WTC11 (cell line): ENCODE measurements at places on chromosomes 5 and 9. TPM values are rescaled to one million over a fixed set of nuclear protein-coding genes. Genes with fewer than 3 reads are reported as not detected.

CATSPER3 gene
- 0.34 to 0.44 TPM (median 0.37 TPM) in 3 replicates for total RNA-seq

PIP5K1B gene
- 5.2 to 6.0 TPM (median 5.7 TPM) in 3 replicates for total RNA-seq

DCAF10 gene
- total RNA-seq = 11.7 to 14.2 TPM (median 14.2 TPM) in 3 replicates

- H3K4me3 ChIP-seq = no peak overlapping the region
- H3K36me3 ChIP-seq = no peaks in the 10 kb centered on the region
- H3K27me3 ChIP-seq = peaks cover 2% of the 10 kb centered on the region; the same call in 1 of the 2 replicates
- DNase-seq = no peak
- H3K27ac ChIP-seq = no peak overlapping the region
These were observed 17.7 kb upstream of the CARTPT start for GRCh38 chr5:71701407-71701806.

- peaks cover 5% of the 10 kb centered on the region; the same call in 1 of the 2 replicates for H3K4me1 ChIP-seq
- no peak overlapping the region for H3K4me3 ChIP-seq
- no peak overlapping the region for H3K27ac ChIP-seq
These were observed 54.2 kb upstream of the SLC25A51 start for GRCh38 chr9:37958154-37958553.

CARTPT gene
- total RNA-seq = not detected in 3 replicates

- H3K27me3 ChIP-seq = no peaks in the 10 kb centered on the region
- no peak for DNase-seq
These were observed 116.2 kb downstream of the PRELID2 start for GRCh38 chr5:145718956-145719355.

DNA sequence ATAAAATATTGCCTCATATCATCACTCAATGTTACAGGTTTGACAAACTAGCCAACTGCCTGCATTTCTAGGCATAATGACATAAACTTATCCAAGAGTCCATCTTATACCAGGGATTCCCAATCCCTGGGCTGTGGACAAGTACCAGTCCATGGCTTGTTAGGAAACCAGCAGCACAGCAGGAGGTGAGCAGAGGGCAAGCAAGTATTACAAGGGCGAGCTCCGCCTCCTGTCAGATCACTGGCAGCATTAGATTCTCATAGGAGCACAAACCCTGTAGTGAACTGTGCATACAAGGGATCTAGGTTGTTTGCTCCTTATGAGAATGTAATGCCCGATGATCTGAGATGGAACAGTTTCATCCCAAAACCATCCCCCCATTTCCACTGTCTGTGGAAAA, 144.9 kb downstream of the PRKACG start:
- H3K27ac ChIP-seq = peak overlapping the region; percentile 91
- DNase-seq = peak; percentile 42
- H3K27me3 ChIP-seq = no peaks in the 10 kb centered on the region
- H3K4me3 ChIP-seq = no peak overlapping the region
- peaks cover 79% of the 10 kb centered on the region for H3K4me1 ChIP-seq

GRCh38 chr9:131385296-131385695, 8.6 kb upstream of the PRRC2B start:
- 0 out of 2 replicates have a peak overlapping the region, but pooled peaks have one; percentile 57 for H3K27ac ChIP-seq
- peaks cover 29% of the 10 kb centered on the region for H3K4me1 ChIP-seq
- 0 out of 2 replicates have a peak, but pooled peaks cover 2% of the 10 kb centered on the region for H3K36me3 ChIP-seq
- H3K27me3 ChIP-seq = no peaks in the 10 kb centered on the region; the same call in 1 of the 2 replicates
- no peak overlapping the region for H3K4me3 ChIP-seq
- DNase-seq = no peak

GOLGA2 gene
- total RNA-seq = 54.7 to 66.3 TPM (median 58.8 TPM) in 3 replicates

- no peaks in the 10 kb centered on the region for H3K27me3 ChIP-seq
- H3K4me3 ChIP-seq = no peak overlapping the region
- peaks cover 38% of the 10 kb centered on the region for H3K36me3 ChIP-seq
These were observed 20.2 kb downstream of the CENPH start for GRCh38 chr5:69209602-69210001.

TMEM252 gene
- not detected in 3 replicates for total RNA-seq

DNA sequence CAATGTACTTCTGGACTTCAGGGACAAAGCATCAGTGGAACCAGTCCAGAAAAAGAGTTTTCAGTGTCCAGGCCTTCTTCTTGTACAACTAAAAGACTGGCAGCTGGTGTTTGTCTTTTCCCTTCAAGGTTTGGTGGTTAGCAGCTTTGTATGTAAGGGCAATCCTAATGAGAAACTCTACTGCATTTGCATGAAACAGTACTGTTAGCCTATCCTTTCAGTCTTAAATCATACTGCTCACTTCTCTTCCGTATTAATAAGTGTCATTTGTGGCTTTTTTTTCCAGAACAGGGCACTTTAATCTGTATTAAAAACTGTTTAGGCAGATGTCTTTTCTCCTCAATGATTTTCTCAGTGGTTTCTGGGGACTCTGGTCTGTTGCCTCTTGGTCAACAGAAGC, 48.9 kb downstream of the FAM174A start:
- H3K27me3 ChIP-seq = no peaks in the 10 kb centered on the region; the same call in 1 of the 2 replicates
- H3K4me1 ChIP-seq = no peaks in the 10 kb centered on the region
- no peak overlapping the region for H3K4me3 ChIP-seq
- H3K27ac ChIP-seq = no peak overlapping the region
- H3K36me3 ChIP-seq = peaks cover 3% of the 10 kb centered on the region; the same call in 1 of the 2 replicates

DNA sequence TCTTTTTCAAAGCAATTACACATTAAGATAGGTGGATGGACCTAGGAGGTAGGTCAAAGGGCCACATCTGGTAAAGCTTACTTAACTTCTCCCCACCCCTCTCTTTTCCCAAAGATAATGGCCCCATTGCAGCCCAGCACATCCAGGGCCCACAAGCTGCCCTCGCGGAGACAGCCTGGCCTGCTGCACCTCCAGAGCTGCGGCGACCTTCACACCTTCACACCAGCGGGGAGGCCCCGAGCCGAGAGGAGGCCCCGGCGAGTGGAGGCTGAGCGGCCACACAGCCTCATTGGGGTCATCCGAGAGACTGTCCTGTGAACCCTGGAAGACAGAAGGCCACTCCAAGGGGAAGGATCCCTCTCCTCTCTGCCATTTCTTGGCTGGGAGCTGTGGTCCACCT, 66.5 kb downstream of the ENTREP1 start:
- no peak overlapping the region for H3K4me3 ChIP-seq
- peaks cover 46% of the 10 kb centered on the region for H3K36me3 ChIP-seq
- no peak overlapping the region for H3K27ac ChIP-seq
- DNase-seq = no peak

LEAP2 gene
- 1.9 to 2.4 TPM (median 2.0 TPM) in 3 replicates for total RNA-seq

DNA sequence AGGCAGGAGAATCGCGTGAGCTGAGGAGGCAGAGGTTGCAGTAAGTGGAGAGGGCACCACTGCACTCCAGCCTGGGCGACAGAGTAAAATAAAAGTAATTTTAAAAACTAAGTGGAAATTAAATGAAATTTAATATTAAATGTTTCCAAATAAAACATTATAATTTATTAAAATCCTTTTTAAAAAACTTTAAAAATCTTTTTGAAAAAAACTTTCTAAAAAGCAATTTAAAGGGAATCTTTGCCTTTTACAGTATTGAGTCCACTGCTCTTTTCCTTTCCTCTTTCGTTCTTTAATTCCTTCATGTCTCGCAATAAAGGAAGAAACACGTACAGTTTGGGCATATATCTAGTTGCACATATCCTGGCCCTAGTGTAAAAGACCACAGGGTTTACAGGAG, 77.8 kb upstream of the DMRT1 start:
- H3K4me1 ChIP-seq = peaks cover 22% of the 10 kb centered on the region
- peaks cover 6% of the 10 kb centered on the region for H3K27me3 ChIP-seq
- no peak for DNase-seq
- H3K36me3 ChIP-seq = peaks cover 5% of the 10 kb centered on the region
- H3K4me3 ChIP-seq = no peak overlapping the region

DNA sequence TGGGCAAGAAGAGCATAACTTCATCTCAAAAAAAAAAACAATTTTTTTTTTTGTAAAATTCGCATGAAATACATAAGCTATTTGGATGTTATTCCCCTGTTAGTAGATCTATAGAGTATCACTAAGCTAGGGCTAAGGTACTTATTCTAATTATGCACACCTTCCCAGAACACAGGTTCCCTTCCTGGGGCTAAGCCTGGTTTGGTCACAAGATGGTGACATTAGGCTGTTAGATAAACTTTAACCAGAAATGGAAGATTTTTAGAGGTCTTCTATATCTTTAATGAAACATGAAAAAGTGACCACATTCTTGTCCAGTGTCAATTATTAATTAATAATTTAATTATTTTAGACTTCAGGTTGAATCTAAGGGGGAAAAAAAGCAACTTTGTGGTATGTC, 433.5 kb downstream of the CDH18 start:
- no peak overlapping the region for H3K27ac ChIP-seq
- H3K36me3 ChIP-seq = no peaks in the 10 kb centered on the region; the same call in 1 of the 2 replicates
- no peak overlapping the region for H3K4me3 ChIP-seq
- no peaks in the 10 kb centered on the region for H3K27me3 ChIP-seq
- H3K4me1 ChIP-seq = no peaks in the 10 kb centered on the region
- DNase-seq = no peak

C9 gene
- 0.07 to 0.25 TPM (median 0.21 TPM) in 3 replicates for total RNA-seq

HAVCR1 gene
- not detected in 3 replicates for total RNA-seq

PCDHGA8 gene
- 1.4 to 2.4 TPM (median 2.1 TPM) in 3 replicates for total RNA-seq

ACOT12 gene
- 0.16 TPM in 1 of 3 replicates, not detected in the others for total RNA-seq

GRCh38 chr5:40623480-40624420, 56.0 kb upstream of the PTGER4 start:
- no peak overlapping the region for H3K27ac ChIP-seq
- no peak overlapping the region for H3K4me3 ChIP-seq
- no peaks in the 10 kb centered on the region for H3K36me3 ChIP-seq
- no peak for DNase-seq
- no peaks in the 10 kb centered on the region for H3K27me3 ChIP-seq

DNA sequence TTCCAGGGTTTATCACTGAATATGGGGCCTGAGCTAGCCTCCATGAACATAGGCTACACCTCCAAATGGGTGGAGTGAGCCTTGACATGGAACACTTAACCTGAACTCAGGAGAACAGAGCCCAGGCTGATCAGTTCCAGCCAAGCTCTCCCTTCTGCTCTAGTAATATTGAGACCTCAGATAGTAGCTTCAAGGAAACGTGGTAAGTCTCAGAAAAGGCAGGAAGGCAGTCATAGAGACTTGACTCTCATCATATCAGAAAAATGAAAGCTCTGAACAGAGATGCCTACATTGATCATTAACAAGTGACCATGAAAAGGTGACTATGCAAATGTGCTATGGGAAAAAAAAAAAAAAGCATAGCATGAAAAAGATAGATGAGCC, 40.5 kb upstream of the MYO10 start:
- DNase-seq = no peak
- no peaks in the 10 kb centered on the region for H3K36me3 ChIP-seq
- H3K27me3 ChIP-seq = no peaks in the 10 kb centered on the region
- H3K4me1 ChIP-seq = peaks cover 8% of the 10 kb centered on the region
- no peak overlapping the region for H3K4me3 ChIP-seq
- H3K27ac ChIP-seq = no peak overlapping the region

GRCh38 chr9:34540827-34541226, 18.0 kb upstream of the ENHO start:
- no peak overlapping the region for H3K4me3 ChIP-seq
- no peaks in the 10 kb centered on the region for H3K36me3 ChIP-seq
- no peak overlapping the region for H3K27ac ChIP-seq
- peaks cover 3% of the 10 kb centered on the region; the same call in 1 of the 2 replicates for H3K27me3 ChIP-seq

BTNL3 gene
- total RNA-seq = not detected in 3 replicates

DNA sequence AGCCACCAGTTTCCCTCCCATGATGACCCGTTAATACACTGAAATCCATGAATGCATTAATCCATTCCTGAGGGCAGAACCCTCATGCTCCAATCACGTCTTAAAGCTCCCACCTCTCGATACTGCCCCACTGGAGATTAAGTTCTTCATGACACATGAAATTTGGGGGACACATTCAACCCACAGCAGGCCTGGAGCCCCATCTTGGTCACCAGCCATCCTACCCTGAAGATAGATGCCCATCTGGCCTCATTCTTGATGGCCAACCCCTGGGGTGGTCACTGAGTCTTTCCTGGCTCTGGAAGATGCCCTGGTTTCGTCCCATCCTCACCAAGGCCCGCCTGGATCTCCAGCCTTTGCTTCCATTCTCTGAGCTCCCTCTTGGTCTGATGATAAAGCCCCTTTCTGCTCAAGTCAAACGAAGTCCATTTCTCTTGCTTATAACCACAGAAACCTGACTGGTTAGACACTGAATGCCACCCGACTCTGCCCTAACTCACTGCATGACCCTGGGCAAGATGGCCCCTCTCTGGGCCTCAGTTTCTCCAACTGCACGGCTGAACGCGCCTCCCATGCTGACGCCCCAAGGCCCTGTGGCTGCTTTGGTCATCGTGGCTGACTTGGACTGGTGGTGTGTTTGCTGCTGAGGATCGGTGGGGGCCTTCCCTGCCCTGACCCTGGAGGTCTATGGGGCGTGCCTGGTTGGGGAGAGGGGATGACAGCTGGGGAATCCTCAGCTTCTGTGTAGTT, 138.4 kb upstream of the IER5L start:
- peaks cover 14% of the 10 kb centered on the region for H3K4me1 ChIP-seq
- no peak overlapping the region for H3K4me3 ChIP-seq
- H3K36me3 ChIP-seq = no peaks in the 10 kb centered on the region
- H3K27ac ChIP-seq = no peak overlapping the region

- H3K27ac ChIP-seq = no peak overlapping the region
- H3K36me3 ChIP-seq = no peaks in the 10 kb centered on the region
- no peak overlapping the region for H3K4me3 ChIP-seq
These were observed 2.8 kb downstream of the CDH10 start for GRCh38 chr5:24642022-24642421.

DNA sequence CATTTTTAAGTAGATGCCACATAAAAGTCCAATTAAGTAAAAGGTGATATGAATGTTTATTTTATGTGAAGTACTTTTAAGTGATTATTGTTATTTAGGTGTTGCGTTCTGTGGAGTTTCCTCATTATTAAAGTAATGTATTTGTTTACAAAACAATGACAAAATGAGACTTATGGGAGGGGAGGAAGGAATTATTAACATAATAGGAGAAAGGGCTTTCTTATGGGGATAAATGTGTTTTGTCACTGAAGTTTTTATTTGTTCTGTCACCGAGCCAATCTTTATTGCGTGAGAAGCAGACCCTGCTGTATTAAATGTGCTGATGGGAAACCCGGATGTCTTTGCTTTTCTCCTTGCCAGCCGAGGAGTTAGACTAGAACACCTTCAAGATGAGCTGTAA, 44.5 kb downstream of the TRIO start:
- no peaks in the 10 kb centered on the region for H3K36me3 ChIP-seq
- H3K27me3 ChIP-seq = no peaks in the 10 kb centered on the region
- DNase-seq = no peak
- peaks cover 65% of the 10 kb centered on the region for H3K4me1 ChIP-seq
- peak overlapping the region; percentile 3; the same call in 1 of the 2 replicates for H3K27ac ChIP-seq

DNA sequence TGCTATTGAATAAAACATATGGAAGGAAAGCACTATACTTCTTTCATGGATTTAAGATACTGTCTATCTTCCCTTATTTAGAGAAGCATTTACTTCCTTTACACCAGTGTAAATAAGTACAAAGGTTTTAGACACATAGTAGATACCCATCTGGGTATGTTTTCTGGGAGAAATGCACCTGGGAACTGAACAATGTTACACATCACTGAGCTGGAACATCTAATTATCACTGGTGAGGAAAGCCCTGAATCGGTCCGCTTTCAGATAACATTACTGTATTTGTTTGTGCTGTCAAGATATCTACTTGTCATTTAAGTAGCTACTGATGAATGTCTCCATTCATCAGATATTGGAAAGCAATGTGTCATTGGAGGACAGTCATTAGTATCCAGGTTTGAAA, 964.7 kb upstream of the PTPRD start:
- no peaks in the 10 kb centered on the region for H3K27me3 ChIP-seq
- H3K4me3 ChIP-seq = no peak overlapping the region
- DNase-seq = no peak
- no peak overlapping the region for H3K27ac ChIP-seq
- H3K36me3 ChIP-seq = no peaks in the 10 kb centered on the region
